Fibroblast of lung (primary cell): ENCODE measurements at places on chromosomes 7 and 10. TPM values are rescaled to one million over a fixed set of nuclear protein-coding genes. Genes with fewer than 3 reads are reported as not detected.

The BEND7 gene
- 9.2 and 10.6 TPM in 2 replicates for total RNA-seq

The CPVL gene
- 0.17 and 0.51 TPM in 2 replicates for total RNA-seq

The ZPBP gene
- not detected in 2 replicates for total RNA-seq

DNA sequence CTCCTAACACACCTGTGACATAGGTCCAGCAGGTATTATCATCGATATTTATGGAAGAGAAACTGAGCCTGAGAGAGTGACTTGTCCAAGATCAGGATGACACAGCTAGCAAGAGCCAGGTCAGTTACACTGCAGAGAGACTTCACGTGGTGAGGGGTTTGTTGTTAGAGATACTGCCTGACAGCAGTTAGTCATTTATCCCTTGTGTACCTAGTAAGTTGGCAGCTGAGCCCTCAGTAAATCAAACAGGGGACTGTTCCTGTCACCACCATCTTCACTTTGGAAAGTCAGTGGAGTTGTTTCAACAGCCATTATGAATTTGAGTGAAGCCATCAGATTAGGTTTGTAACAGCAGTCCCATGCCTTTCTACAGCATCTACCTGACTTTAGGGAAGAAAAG is 87.5 kb upstream of the GATA3 start:
- DNase-seq = no peak

The HTR5A gene
- not detected in 2 replicates for total RNA-seq

DNA sequence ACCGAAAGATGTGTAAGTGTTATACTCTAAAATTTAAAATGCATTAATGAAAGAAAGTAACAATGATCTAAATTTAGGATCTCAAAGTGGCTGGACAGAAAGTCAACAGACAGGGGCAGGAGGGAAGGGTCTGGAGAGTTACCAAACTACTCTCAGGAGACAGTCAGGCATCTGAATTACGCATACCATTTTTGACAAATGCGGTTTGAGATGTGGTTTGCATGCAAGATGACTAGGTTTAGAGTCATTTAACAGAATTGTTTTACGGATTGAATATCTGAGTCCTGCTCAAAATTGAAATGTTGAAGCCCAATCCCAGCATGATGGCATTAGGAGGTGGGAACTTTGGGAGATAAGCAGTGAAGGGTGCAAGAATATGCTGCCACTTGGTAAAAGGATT is 314.1 kb downstream of the WDR11 start:
- no peak for DNase-seq

The WEE2 gene
- total RNA-seq = not detected in 2 replicates

DNA sequence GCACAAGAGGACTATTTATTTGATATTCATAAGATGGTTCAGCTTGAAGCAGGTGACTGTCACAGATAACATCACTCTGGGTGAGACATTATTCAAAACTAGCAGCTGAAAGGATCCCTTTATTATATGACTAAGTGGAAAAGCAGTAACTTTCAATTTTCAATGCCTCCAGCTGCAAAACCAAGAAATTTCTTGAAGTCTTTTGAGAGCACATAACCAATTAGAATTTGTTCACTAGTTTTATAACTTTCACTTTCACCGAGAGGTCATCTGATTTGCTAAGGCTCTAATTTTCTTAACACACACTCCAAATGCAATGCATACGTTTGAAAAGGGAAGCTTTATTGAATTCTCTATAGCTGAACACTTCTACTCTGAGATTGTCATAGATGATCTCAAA is 88.6 kb upstream of the KLF14 start:
- no peak for DNase-seq

- DNase-seq = peak; percentile 87
Observed at GRCh38 chr10:12707461-12708185, 293.9 kb downstream of the CCDC3 start.

GRCh38 chr10:74175510-74176379 is 24.7 kb downstream of the ADK start:
- no peak for DNase-seq

The ENKUR gene
- under 0.01 and 0.17 TPM in 2 replicates for total RNA-seq

DNA sequence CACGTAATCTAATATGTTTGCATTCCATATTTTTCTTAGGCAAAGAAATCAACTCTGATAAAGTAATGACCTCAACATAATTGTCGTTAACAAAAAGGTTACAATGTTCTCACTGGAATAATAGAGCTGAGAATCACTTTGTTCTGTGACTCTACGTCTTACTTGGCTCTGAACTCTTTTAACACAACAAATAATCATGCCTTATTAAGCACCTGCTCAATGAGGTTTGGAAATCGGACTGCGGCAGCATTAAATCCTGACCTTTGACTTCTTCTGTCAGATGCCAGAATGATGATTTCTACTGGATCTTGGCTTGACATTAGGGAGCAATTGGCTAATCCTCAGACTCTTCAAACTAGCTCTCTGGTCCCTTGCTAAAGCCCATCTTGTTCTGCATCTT is 233.6 kb downstream of the SEMA3D start:
- DNase-seq = no peak

DNA sequence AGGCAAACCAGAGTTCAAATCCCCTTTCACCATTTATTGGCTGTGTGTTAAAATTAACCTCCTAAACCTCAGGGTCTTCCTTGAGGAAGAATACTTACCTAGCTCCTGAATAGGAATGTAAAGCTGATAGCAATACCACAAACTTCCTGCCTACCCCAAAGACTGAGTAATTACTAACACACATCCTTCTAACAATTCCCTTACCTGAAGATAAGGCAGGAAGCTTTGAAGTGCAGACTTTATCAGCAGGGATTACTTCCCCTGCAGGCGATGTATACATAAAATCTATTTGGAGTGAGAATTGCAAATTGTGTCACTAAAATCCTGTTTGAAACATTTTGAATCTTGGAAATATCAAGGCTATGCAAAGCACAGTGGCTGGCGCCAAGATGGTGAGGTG is 21.2 kb downstream of the EVX1 start:
- DNase-seq = no peak

DNA sequence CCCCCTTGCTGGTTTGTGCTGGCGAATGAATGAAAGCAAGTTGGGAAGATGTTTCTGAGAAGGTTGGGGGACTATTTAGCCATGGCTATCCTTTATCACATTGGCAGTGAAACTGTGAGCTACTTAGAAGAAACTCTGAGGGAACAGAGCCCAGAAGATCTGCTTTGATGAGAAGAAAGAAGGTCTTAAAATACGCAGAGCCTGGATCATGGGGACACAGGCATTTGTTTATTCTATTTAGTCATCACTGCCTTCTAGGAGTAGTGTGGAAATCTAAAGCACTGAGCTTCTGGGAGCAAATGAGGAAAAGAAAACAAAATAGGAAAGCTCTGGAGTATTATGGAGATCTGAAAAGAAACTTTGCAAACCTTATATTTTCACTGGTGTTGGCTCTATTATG is 28.5 kb downstream of the CPED1 start:
- DNase-seq = peak; percentile 66
